ENCODE measurements at places on chromosomes 2 and 18. TPM values are rescaled to one million over a fixed set of nuclear protein-coding genes. Genes with fewer than 3 reads are reported as not detected.

Gene RGPD4
- not detected for total RNA-seq

Gene ITGB6
- total RNA-seq = not detected

Gene GREB1L
- not detected for total RNA-seq

Gene VWC2L
- total RNA-seq = not detected

Gene RND3
- total RNA-seq = 606 TPM

Gene ADAM23
- total RNA-seq = 8.2 TPM

Gene LRATD1
- 0.09 TPM for total RNA-seq

Gene PROM2
- 0.28 TPM for total RNA-seq

Gene MSGN1
- total RNA-seq = not detected

Gene SFXN5
- total RNA-seq = 10.2 TPM

Gene LRRTM4
- total RNA-seq = not detected

Gene UGT1A4
- total RNA-seq = not detected

Gene MAPK4
- total RNA-seq = not detected

Gene SCN9A
- 7.8 TPM for total RNA-seq

Gene UGT1A6
- total RNA-seq = 0.09 TPM

Gene TWSG1
- total RNA-seq = 298 TPM
